Kidney glomerular epithelial cell (primary cell): ENCODE measurements at places on chromosomes 1 and 21.

GRCh38 chr1:167454304-167454893, 63.9 kb downstream of the CD247 start:
- no peak for DNase-seq

- DNase-seq: no peak
These were observed 312.8 kb downstream of the HLX start for GRCh38 chr1:221192055-221192454.

GRCh38 chr1:57341721-57342120, 82.1 kb downstream of the DAB1 start:
- no peak for DNase-seq

- no peak for DNase-seq
These were observed 163.3 kb downstream of the BRINP2 start for GRCh38 chr1:177333936-177334595.

GRCh38 chr1:5125208-5125607, 470.8 kb downstream of the AJAP1 start:
- DNase-seq: no peak
